ENCODE measurements at places on chromosomes 16 and 17.

DNA sequence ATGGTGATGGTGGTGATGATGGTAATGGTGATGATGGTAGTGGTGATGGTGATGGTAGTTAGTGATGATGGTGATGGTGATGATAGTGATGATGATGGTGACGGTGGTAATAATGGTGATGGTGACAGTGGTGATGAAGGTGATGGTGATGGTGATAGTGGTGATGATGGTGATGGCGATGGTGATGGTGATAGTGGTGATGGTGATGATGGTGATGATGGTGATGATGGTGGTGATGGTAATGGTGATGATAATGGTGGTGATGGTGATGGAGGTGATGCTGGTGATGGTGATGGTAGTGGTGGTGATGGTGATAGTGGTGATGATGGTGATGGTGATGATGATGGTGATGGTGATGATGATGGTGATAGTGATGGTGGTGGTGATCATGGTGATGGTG is 148.7 kb upstream of the TNRC6C start:
- no peak for DNase-seq
- peaks cover 2% of the 10 kb centered on the region for H3K27me3 ChIP-seq
- no peaks in the 10 kb centered on the region for H3K36me3 ChIP-seq
- no peak overlapping the region for H3K27ac ChIP-seq
- no peaks in the 10 kb centered on the region for H3K4me1 ChIP-seq

DNA sequence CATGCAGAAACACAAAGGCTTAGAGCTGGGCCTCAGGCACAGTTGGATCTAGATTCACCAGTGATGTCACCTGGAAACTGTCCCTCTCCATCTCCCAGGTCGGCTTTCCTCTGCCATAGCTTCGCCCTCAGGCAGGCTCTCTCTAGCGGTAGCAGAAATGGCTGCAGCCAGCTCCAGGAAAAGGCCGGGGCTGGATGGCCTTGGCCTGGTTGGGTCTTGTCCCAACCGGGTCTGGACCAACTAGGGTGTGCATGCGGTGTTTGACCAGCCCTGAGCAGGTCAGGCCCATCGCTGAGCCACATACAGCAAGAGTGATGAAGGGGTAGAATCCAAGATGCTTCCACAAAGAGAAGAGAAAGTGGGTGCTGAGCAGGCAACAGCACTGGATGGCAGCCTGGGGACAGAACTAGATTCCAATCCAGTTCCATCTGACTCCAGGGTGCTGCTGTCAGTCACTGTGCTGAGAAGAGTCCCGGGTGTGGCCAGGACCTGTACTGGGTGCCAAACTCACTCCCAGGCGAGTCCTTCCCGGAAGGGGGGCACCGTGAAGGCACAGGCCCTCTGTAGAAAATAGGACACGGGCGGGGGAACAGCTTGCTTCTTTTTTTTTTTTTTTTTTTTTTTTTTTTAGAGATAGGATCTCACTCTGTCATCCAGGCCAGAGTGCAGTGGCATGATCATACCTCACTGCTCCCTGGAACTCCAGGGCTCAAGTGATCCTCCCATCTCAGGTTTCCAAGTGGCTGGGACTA is 51.8 kb downstream of the SOCS3 start:
- H3K4me3 ChIP-seq, result no peak overlapping the region
- no peak overlapping the region for H3K27ac ChIP-seq
- H3K4me1 ChIP-seq, result no peaks in the 10 kb centered on the region

DNA sequence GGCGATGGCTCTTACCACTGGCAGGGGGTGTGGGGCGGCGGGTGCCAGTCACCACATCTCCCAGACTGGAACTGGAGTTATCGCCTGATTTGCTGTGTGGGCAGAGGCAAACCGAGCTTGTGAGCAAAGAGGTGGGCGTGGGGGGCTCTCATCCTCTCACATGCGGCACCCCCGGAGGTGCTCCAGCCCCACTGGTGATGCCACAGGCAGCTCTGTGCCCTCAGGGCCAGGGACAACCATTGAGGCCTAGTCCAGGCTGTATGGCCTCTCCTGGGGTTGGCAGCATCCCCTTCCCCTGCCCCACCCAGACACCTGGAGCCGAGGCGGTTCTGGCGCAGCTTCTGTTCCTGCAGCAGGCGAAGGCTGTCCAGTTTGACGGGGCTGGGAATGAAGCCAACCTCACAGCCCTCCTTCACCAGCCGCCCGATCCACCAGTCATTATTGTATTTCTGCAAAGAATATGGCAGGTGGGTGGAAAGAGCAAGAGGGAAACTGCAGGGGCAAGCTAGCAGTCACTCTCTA is 10.9 kb downstream of the CACNB1 start:
- no peaks in the 10 kb centered on the region for H3K4me1 ChIP-seq
- H3K27me3 ChIP-seq, result no peaks in the 10 kb centered on the region
- no peak overlapping the region for H3K4me3 ChIP-seq
- DNase-seq, result no peak

- no peaks in the 10 kb centered on the region for H3K36me3 ChIP-seq
- no peak overlapping the region for H3K4me3 ChIP-seq
- no peaks in the 10 kb centered on the region for H3K27me3 ChIP-seq
These were observed 3.8 kb downstream of the HSDL1 start for GRCh38 chr16:84141143-84141670.

GRCh38 chr17:38748149-38748891 is at the start of gene PCGF2:
Gene PCGF2, minus strand, starts transcription at chr17:38748336. Its CDS starts 7,934 bp downstream, at chr17:38740402.
- DNase-seq, result peak; percentile 79
- H3K4me1 ChIP-seq, result peaks cover 5% of the 10 kb centered on the region
- H3K4me3 ChIP-seq, result peak within 1 kb of the TSS; percentile 64
- no peaks in the 10 kb centered on the region for H3K36me3 ChIP-seq

DNA sequence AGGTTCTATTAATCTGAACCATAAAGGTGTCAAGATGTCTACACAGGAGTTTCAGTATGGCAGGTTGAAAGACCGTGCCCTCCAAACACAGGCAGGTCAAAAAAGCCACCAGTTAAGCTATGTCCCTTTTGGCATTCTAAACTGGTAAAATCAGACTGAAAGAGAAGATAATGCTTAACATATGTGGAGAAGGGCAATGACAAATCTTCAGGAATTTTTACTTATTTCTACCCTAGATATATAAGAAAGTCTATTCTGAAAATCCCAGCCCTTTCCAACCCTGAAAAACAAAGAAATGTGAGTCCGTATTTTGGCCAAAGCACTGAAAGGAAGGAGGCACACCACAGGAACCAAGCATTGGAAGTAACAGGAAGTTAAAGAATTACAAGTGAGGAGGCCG is 16.5 kb downstream of the AP1G1 start:
- no peak overlapping the region for H3K27ac ChIP-seq
- no peak overlapping the region for H3K4me3 ChIP-seq
- H3K27me3 ChIP-seq, result no peaks in the 10 kb centered on the region

GRCh38 chr17:81438007-81438659 is 42.9 kb downstream of the BAHCC1 start:
- H3K27me3 ChIP-seq, result no peaks in the 10 kb centered on the region
- H3K4me1 ChIP-seq, result no peaks in the 10 kb centered on the region
- H3K36me3 ChIP-seq, result no peaks in the 10 kb centered on the region
- DNase-seq, result no peak

DNA sequence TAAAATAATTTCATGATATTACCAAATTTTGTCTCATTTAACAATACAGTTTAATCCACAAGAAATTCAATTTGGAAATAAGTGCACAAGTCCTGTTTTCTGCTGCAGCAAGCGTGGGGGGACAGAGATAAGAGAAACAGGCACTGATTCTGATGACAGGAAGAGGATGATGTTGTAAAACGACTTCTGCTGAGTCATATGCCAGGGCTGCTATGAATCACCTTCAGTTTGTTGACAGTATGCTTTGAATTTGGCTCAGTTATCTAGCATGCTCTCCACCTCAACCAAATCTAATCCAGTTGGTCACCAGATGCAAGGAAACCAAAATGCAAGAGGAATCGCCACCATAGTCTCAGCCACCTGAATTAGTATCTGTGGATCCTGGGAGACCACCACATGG is 244.1 kb upstream of the MON1B start:
- DNase-seq, result no peak
- no peaks in the 10 kb centered on the region for H3K36me3 ChIP-seq
- H3K27ac ChIP-seq, result no peak overlapping the region
- no peaks in the 10 kb centered on the region for H3K27me3 ChIP-seq
- no peaks in the 10 kb centered on the region for H3K4me1 ChIP-seq

DNA sequence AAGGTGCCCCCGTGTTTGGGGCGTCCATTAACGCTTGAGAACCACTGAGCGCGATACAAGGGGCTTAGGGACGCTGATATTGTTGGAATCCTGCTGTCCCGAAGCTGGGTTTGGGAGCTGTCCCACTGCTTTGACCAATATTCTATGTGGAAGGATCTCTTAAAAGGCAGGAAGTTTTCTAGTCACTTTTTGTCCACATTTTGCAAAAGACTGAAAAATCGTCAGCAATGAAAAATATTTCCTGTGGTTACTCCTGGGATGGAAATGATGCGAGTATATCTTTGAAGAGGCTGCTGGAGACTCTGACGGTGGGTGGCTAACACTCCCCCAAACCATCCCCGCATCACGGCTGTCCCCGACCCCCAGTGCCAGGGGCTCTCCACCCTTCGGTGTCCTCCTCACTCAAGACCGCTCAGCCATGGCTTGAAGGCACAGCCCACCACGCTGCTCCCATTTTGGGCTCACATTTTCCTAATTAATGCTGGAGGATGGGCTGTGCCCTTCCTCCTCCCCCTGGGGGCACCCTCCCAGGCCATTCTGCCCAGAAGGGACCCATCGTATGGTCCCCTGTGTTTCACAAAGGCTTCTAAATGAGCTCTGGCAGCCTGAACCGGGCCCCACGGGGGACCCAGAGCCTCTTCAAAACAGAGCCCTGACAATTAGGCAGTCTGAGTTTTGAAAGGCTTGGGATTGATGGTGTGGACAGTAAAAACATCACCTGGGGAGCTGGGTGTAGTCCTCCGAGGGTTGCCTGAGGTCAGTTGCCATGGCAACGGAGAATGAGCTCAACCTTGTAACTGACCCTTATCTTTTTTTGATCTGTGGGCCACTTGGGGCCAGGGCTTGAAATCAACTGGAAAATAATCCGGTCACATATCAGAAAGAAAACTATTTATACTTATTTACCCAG is 158.6 kb downstream of the C16orf78 start:
- no peak overlapping the region for H3K27ac ChIP-seq
- no peak overlapping the region for H3K4me3 ChIP-seq
- DNase-seq, result no peak
- H3K4me1 ChIP-seq, result no peaks in the 10 kb centered on the region
- H3K27me3 ChIP-seq, result no peaks in the 10 kb centered on the region
- H3K36me3 ChIP-seq, result no peaks in the 10 kb centered on the region

DNA sequence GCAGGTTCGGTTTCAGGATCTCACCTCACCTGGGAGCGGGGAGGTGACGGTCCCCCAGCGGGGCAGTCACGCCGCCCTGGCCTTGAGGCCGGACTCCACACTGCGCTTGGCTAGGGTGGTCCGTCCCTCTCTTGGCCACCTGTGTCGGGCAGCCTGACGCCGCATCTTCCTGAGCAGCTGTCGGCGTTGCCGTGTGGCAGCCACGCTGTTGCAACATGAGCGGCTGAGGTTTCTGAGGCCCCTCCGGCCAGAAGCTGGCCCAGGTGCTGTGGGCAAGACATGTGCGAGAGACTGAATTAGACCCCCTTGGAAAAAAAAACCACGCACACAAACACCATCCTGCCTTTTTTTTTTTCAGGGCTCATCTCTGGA is 49.2 kb downstream of the IRF8 start:
- H3K27ac ChIP-seq, result peak overlapping the region; percentile 17
- H3K4me3 ChIP-seq, result no peak overlapping the region
- H3K36me3 ChIP-seq, result no peaks in the 10 kb centered on the region
- H3K27me3 ChIP-seq, result no peaks in the 10 kb centered on the region
- H3K4me1 ChIP-seq, result no peaks in the 10 kb centered on the region

DNA sequence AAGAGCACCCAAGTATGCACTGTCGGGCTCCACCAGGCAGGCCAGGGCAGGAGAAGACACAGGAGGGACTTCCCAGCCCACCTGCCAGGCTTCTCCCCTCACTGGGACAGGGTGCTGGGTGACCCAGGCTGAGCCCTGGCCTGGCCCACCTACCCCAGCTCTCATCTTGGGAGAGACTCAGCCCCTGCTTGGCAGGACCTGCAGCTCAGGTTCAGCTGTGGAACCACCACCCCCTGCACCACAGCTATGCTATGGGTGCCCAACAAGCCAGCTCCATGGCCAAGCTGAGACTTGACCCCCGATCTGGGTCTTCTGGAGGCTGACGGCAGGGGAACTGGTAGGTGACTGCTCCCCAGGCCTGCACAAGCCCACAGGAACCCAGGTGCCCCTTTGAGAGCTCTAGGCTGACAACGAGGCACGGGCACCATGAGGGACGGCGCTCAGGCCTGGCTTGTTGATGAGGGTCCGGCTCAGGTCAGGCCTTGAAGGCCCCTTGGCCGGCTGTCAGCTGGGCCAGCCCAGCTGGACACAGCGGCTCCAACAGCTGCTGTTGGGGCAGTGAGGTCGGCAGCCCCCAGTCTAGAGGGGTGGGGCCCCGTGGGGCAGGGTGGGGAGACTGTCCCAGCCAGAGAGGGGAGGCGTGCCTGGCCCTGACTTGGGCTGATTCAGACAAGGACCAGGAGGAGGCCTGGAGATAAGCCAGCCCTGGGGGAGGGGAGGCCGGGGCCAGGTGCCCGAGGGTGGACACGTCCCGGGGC is 4.6 kb downstream of the RPUSD1 start:
- H3K4me3 ChIP-seq, result no peak overlapping the region
- H3K27me3 ChIP-seq, result no peaks in the 10 kb centered on the region
- no peak overlapping the region for H3K27ac ChIP-seq
- DNase-seq, result no peak

GRCh38 chr16:85625485-85626117 is 12.5 kb downstream of the GSE1 start:
- no peak overlapping the region for H3K4me3 ChIP-seq
- no peak overlapping the region for H3K27ac ChIP-seq
- H3K4me1 ChIP-seq, result peaks cover 6% of the 10 kb centered on the region

DNA sequence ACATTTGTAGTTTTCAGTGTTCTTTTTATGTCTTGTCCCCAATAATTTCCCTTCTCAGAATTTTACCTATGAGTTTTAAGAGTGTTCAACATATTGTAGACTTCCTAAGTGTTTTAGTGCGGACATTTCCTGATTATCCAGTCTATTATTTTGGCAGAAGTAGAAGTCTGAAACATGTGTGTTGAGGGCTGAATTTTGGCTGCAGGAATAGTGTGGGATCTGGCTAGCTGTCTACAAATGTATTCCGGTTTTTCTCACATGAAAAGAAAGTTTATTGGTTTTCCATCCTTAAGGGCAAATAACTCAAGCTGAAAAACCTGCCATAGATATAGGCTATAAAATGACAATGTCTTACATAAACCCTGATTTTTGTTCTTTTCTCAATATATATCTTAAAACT is 33.0 kb upstream of the CA10 start:
- H3K27me3 ChIP-seq, result no peaks in the 10 kb centered on the region
- H3K4me3 ChIP-seq, result no peak overlapping the region
- no peak for DNase-seq
- no peak overlapping the region for H3K27ac ChIP-seq

Data from small intestine (tissue), 16 donors.